CD4-positive, alpha-beta T cell treated with Interleukin-4 for 1 hour (primary cell): ENCODE measurements at places on chromosomes 12 and 14.

GRCh38 chr14:55071870-55072640 is 20.6 kb downstream of the MAPK1IP1L start:
- peak; percentile 42 for DNase-seq

DNA sequence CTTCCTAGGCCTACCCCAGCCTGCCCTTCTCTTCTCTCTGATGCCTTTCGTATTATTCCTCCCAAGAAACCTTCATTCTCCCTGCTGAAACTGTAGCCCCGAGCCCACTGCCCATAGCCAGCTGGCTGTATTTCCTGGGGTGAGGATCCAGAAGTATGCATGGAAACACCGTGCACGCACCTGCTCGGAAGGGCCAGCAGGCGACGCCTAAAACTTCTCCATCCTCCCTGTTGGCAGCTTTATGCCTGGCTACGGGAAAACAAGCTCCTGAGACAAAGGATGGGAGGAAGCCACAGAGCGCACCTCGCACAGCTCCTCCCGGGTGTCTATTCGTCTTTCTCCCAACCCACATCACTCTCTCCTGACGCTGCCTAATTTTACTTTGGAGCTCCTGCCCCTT is 69.0 kb upstream of the CAPRIN2 start:
- DNase-seq: no peak

DNA sequence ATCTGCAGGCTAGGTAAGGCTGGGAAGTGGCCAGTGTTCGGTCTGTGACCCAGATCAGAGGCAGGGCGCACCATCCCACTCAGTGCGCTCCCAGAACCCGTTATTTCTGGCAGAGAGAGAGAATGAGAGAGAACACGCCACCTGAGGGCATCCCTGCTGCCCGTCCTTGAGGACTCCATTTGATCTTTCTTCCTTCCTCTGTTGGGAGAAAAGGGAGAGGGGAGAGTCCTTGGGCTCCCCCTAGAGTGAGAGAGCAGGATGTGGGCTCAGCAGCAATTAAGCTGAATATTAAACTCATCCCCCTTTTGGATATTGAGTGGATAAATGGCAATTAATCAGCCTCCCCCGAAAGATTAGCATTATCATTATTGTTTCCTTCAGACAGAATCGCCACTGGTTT is 70.6 kb downstream of the IFT43 start:
- DNase-seq: no peak

- no peak for DNase-seq
Measured at GRCh38 chr12:49706351-49707127, 666 bp downstream of the FMNL3 start.

DNA sequence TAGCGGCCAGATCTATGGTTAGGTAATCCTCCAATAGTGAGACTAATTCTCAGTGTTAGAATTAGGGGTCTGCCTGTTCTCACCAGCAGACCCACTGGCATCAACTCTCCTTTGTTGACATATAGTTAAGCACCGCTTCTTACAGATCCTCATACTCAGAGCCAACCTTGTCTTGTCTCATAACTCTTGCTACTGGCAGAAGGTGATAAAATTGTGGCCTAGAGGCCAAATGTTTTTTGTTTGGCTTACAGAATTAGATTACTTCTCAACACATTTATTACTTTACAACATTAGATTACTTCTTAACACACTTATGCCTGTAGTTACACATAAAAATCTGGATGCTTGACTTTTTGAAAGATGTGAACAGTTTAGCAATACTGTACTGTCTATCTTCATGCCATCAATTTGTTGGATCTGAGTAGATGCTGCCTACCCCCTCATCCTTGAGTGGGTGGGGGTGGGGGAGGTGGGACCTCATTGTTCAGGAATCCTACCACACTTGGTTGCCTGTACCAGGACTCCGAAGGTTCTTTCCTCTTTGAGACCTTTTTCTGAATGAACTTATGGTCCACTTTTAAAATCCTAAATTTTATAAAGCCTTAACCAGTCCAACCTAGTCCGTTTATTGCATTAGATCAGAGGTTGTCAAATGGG is 7.0 kb downstream of the MTHFD1 start:
- DNase-seq: no peak

- DNase-seq: peak; percentile 59
Measured at GRCh38 chr12:108565976-108566375, 3.6 kb downstream of the ISCU start.

GRCh38 chr12:54431911-54432814 is 13.1 kb upstream of the ITGA5 start:
- DNase-seq: no peak

- DNase-seq: no peak
Measured at GRCh38 chr12:5830111-5830510, 114.9 kb downstream of the ANO2 start.

DNA sequence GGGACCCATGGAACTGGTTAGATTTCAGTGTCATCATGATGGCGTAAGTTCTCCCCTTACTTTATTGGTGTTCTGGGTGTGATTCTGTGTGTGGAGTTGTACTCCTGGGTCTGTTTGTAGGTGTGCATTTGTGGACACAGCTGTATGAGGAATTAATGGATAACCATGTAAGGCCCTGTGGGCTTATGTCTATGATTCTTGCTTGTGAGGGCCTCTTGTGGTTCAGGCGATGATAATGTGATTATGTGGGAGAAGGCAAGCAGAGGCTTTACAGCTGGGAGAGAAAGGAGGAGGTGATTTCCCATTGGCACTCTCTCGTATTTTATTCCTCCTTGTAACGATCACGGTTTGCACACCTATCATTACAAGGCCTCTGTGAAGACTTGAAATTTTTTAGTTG is 96.1 kb downstream of the SCN8A start:
- no peak for DNase-seq

DNA sequence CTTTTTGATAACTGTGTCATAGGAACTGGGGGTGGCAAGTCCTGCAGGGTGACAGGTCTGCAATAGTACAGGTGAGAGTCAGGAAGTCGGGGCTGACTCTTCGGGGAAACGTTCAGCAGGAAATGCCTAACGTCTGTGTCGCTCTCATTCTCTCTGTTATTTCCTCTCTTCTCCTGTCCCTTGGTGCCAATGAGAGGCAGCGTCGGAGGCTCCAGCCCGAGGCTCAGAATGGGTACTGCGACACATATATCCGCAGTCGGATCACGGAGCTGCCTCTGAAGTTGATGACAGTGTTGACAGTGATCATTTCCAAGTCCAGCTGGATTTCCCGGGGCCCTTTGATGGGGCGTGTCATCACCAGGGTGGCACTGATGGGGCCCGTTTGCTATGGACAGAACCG is 2.7 kb upstream of the TC2N start:
- DNase-seq: peak; percentile 84

DNA sequence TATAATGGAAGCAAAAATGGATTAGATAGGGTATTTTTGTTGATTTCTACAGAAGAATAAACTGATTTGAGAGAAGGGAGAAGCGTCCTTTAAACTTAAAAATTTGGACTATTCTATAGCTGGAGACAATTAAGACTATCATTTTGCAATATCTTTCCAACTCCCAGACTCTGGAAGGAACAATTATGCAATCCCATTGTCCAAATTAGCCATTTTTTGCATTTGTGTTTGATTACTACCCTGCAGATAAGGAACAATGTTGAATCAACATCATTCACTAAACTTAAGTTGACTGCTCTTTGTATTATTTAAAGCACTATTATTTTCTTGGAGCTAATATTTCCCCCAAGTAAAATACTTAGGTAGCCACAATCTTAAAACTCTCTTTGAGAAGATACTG is 34.8 kb upstream of the SELPLG start:
- no peak for DNase-seq

DNA sequence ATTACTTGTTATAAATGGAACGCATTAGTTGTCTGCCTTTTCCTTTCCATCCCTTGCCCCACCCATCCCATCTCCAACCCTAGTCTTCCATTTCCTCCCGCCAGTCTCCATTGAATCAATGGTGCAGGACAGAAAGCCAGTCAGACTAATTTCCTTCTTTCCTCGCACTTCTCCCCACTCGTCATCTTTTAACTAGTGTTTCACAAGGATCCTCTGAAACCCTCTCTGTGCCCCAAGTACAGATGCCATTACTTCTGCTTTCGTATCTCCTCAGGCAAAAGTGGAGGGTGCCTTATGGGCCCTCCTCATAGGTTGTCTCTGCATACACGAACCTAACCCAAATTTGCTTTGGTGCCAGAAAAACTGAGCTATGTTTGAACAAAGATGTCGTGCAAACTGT is 4.2 kb downstream of the DAZAP2 start:
- no peak for DNase-seq

DNA sequence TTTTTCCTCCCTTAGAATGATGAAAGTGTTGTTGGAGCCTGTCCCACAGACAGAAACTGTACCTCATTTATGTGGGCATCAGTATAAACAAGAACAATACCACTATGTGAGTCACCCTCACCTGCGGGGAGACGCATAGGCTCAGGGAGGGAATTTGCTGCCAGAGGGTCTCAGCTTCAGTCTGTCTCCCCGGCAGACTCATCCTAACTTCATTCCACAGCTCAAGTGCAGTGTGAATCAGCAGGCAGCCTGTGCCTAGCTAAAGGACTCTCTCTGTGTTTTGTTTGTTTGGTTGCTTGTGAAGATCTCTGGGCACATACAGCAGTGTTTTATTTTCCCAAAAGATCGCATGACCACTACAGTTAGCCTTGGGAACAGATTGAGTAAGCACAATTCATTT is 98.9 kb downstream of the PRKCH start:
- no peak for DNase-seq

GRCh38 chr12:96045566-96045965 is 10.2 kb upstream of the LTA4H start:
- peak; percentile 40 for DNase-seq

GRCh38 chr14:88064841-88065240 is 59.9 kb downstream of the GPR65 start:
- no peak for DNase-seq

GRCh38 chr14:30317729-30318128 is 241.2 kb upstream of the G2E3 start:
- no peak for DNase-seq

DNA sequence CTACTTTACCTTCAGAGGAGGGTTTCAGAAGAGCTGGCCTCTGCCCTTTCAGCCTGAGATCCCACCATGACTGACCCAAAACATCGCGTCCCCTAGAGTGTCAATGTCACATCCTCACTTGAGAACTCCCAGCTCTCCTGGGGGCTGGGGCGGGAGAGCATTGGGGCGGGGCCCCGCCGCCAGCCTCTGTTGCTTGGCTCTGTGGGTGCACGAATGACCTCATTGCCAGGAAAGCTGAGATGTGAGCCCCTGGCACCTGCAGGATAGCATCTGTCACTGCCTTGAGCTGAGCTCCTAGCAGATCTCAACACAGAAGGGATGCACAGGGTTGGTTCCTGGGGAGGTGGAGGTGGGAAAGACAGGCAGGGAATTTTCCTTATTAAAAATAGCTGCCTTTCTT is 20.6 kb upstream of the MYL2 start:
- no peak for DNase-seq

DNA sequence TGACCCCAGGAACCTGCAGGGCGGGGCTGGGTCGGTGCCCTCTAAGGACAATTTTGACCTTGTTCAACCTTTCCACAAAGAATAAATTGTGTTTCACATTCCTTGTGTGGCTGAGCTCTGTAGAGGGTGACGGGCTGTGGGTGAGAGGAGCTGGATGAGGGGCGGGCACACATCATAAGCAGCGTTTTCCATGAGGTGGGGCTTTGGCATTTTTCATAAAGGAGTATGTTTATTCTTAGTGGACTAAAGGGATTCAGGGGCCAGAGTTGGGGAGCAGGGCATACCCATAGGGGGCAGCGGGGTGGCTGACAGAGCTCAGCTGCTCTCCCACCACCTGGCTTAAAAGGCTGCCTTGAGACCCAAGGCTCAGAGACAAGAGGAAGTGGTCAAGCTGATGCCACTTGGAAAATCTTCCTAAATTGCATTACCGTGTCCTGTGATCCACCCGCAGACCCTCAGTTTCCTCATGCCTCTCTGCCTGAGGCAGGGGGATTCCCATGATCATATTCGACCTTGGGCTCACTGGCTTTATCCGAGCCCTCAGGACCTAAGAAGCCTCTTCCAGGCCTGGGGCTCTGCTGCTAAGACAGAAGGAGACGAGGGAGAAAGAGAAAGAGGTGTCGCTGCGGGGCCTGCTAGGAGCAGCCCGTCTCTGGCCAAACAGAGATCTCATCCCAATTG is 11.4 kb downstream of the MMP14 start:
- no peak for DNase-seq

GRCh38 chr12:110741341-110742095 is 1.2 kb downstream of the PPP1CC start:
- DNase-seq: peak; percentile 17

GRCh38 chr12:45660330-45660729 is 69.2 kb upstream of the ARID2 start:
- DNase-seq: no peak

- DNase-seq: no peak
Measured at GRCh38 chr12:101780599-101780998, 41.3 kb upstream of the SYCP3 start.

GRCh38 chr12:128592220-128592744 is 231.5 kb downstream of the SLC15A4 start:
- DNase-seq: no peak

GRCh38 chr12:42128327-42128726 is 16.3 kb downstream of the GXYLT1 start:
- DNase-seq: no peak

GRCh38 chr12:13146336-13146938 is 43.0 kb upstream of the GSG1 start:
- no peak for DNase-seq

DNA sequence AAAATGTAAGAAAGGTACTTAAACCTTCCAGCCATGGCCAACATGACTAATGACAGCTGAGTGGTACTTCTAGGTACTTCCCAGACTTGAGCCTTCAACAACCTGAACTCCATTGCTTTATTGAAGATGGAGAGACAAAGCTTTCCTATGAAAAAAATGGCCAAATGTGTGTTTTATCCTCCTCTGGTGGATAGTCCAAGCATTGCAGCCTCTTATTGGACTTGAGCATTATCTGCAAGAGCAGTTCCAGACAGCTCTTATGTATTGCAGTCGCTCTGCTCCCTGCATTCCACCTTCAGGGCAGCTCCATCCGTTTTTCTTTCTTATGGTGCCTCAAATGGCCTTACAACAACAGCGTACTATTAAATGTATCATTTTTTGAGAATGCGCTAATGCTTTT is 588.2 kb downstream of the NRXN3 start:
- no peak for DNase-seq

DNA sequence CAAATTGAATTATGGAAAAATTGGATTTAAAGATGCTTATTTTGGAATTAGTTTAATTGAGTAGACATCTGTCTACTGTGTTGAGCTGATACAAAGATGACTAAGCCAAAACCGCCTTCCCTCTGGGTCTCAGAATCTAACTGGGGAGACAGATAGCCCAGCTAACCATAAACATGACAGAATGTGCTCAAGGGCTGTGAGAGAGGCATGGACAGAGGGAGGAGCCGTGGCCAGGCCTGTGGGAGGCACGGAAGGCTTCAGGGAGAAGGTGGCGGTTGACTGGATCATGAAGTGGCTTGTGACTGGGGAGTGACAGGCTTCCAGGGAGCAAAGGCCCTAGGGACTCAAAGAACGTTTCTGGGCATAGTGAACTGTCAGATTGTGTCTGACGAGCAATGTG is 74.6 kb downstream of the DACT1 start:
- DNase-seq: no peak

DNA sequence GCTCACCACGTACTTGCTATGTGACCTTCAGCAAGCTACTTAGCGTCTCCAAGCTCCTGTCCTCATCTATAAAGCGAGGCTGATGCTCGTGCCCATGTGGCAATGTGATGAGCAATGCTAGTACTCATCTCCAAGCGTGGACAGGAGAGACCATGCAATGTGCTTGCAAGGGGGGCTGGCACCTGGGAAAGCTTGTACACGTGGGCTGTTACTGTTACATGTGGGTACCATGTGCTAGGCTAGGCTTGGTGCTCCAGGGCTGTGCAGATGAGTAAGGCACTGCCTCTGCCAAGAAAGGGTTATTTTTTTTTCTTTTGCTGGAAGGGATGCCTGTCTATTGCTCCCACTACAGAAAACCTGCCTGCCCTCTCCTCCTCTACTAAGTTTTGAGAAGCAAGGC is 46.6 kb downstream of the TSPAN11 start:
- DNase-seq: no peak
